ENCODE measurements at places on chromosomes 6 and 20.
A peak's percentile ranks its signal among the peaks of the same experiment; 100 is the strongest.

DNA sequence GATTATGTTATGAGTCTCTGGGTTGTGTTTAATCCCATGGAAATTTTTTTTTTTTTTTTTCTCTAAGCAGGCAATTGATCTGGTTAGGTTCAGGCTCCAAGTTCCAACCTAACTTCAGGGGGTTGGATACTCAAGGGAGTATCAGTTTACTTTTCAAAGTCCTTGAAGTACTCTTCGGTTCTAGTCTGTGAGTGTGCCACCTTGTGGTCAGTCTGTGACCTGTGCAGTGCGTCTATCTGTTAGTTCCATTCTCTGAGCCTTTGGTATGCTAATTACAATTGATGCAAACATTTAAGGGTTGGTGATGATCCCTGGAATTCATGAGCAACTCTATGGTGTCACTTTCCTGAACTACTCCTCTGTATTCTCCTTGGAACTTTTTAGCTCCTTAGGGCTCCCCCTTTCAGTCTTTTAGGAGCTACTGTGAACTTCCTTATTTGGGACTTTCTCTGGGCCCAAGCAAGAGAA is 342.0 kb downstream of the SOX4 start:
- DNase-seq: no peak

- no peak for DNase-seq
Measured at GRCh38 chr6:52304983-52305390, 20.4 kb upstream of the MCM3 start.

DNA sequence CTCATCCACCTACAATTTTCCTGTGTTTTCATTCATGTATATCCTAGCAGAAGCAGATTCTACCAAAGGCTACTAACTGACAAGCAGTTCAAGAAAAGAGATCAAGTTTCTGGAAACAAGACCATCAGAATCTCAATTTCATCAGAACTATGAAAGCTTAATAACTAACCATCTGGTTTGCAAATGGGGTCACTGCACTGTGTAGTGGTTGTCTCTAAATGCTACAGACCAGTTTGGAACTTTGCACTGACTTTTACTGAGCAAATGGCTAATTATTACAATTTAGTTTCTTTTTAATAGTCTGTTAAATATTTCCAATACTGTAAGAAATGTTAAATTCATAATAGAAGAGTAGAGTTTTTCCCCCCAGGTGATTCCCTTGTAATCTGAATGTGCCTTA is 64.5 kb downstream of the REPS1 start:
- DNase-seq: no peak

GRCh38 chr6:149922642-149923326 is at the start of gene RAET1G:
RAET1G (minus strand) TSS chr6:149923121; CDS start chr6:149923010, 111 bp downstream.
- no peak for DNase-seq

GRCh38 chr6:31702405-31702818 is 712 bp downstream of the ABHD16A start:
- DNase-seq: no peak

- no peak for DNase-seq
Measured at GRCh38 chr20:47007826-47008655, 113.4 kb downstream of the EYA2 start.

GRCh38 chr20:860891-861290 is 27.4 kb downstream of the FAM110A start:
- no peak for DNase-seq

GRCh38 chr6:46023216-46023915 is 7.7 kb upstream of the CLIC5 start:
- DNase-seq: no peak

GRCh38 chr6:71284785-71285184 is 3.8 kb upstream of the OGFRL1 start:
- no peak for DNase-seq

- peak; percentile 24 for DNase-seq
Measured at GRCh38 chr6:126033696-126034095, 47.4 kb downstream of the TRMT11 start.

DNA sequence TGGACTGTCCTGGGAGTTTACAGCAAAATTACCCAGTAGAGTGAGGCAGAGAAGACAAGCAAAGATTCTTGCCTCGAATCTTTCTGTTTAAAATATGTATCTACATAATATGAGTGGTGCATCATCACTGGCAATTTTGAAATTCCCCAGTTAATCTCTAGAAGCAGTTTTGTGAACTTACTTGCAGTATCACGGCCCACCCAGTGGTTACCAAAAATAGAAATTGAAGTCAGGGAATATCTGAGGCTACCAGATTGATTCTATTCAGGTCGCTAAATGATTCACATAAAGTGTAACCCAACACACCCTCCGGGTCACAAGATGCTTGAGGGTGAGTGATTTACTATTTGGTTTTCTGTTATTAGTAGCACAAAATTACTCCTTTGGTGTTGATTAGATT is 111.9 kb downstream of the PPP1R14C start:
- DNase-seq: no peak

- DNase-seq: no peak
Measured at GRCh38 chr20:58174708-58175280, 53.7 kb downstream of the ANKRD60 start.

- no peak for DNase-seq
Measured at GRCh38 chr6:20837189-20837588, 302.9 kb downstream of the CDKAL1 start.

GRCh38 chr20:22312744-22313346 is 271.5 kb downstream of the FOXA2 start:
- DNase-seq: no peak

DNA sequence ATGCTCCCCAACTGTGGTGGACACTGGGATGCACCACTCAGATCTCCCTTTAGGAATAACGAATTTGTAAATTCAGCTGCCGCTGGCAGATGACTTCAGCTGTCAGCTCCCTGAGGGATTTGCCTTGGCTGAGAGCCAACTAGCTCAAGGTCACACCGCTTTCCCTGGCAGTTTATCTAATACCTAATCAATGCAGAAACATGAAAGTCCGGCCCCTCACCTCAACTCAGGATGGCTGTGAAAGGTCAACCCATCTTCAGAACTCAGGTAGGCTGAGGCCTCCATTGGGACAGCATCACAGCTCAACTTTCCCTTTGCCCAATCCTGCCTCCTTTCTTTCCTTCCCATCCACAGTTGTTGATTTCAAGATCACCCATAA is 22.8 kb upstream of the SCGN start:
- DNase-seq: no peak

GRCh38 chr20:63404129-63405085 is 43.3 kb upstream of the CHRNA4 start:
- DNase-seq: no peak

DNA sequence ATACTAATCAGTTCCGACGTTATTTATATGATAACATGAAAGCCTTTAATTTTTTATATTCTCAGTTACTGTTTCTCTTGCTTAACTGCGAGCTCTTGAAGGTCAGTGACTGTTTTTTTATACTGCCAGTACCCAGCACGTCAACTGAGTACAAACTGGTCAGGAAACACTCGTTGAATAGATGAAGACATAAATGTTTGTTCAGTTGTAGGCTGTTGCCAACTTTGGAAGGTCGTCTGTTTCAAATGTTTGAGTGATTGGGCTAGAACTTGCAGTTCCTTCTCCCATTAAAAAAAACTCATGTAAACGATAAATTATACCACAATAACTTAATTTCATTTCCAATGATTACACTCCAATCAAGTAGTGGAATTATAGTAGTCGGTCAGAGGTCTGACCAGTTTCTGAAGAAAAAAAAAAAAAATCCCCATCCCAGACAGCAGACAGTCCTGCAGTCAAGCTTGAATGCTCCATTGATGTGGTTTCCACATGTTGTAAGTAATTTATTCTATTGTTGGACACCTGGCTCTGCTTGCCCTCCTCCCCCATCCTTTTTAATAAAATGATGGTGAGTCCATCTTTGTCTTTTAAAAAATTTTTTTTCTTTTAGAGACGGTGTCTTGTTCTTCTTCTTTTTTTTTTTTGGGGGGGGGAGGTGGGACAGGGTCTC is 81.1 kb downstream of the SASH1 start:
- no peak for DNase-seq

GRCh38 chr6:116373940-116374339 is 3.2 kb downstream of the DSE start:
- DNase-seq: no peak

DNA sequence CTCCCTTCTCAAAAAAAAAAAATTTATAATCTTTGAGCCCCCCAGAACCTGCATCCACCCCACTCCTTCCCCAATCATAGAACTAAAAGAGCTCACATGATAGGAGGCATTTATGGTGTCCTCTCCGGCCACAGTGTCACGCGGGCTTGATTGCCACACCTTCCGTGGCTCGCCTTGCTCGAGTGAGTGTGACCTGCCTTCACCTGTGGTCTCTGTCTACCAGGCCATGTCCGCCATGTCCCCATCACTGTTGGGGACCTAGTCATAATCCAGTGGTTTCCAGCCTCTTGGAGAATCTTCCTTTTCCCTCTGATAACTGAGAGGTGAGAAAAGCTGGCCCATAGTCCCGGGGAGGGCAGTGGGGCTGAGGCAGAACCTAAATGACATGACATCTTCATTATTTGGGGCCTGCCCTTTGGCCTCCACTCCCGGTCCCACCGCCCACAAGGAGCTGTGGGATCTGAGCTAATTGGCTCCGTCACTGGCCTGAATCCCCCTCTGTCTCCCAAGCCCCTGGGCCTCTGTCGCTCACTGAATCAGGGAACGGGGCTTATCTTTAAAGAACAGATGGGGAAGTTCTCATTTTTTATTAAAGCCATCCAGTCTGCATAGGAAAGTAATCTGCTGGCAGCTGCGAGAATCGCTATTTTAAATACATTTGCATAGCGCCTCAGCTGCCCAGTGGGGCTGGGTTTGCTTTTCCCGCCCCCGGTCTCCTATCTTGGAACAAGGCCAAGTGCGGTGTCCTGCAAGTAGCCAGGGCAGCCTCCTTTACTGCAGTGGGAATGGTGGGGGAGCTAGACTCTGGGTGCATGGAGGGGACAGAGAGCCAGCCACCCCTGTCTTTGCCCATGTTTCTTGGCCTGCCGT is 197.6 kb upstream of the PMEPA1 start:
- DNase-seq: no peak

- no peak for DNase-seq
Measured at GRCh38 chr20:47577314-47577713, 75.6 kb downstream of the NCOA3 start.

GRCh38 chr6:27558028-27558724 is 85.3 kb upstream of the ZNF184 start:
- DNase-seq: no peak

DNA sequence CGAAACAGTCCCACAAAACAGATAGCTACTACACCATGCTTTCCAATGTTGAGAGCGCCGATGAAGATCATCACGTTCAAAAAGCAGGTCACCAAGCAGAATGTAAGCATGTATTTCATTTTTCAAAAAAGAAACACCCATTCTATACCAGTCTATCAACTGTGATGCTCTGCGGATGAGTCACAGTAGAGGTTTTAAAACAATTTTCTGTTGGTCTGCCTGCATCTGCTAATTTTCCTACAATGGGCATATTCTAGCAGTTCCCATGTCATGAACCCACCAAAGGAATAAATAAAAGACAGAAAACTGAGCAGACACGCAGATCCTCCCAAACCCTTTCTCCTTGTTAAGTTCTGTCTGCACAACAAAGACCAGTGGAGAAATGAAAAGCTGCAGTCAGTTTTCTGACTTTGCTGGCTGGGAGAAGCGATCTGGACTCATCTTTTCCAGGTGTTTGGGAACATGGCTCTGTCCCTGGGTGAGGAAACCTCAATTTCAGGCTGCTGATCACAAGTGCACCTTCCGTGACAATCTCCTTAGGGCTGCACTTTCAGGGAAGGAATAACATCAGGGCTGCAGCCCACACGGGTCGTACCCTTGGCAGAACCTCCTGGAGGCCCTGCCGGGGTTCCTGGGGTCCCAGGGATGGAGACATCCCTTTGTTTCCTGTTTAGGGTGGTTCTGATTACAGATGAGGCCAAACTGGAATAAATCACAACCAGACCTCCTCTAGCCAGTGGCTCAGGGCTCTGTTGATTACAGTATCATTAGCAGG is 200.1 kb downstream of the BMP7 start:
- DNase-seq: no peak

DNA sequence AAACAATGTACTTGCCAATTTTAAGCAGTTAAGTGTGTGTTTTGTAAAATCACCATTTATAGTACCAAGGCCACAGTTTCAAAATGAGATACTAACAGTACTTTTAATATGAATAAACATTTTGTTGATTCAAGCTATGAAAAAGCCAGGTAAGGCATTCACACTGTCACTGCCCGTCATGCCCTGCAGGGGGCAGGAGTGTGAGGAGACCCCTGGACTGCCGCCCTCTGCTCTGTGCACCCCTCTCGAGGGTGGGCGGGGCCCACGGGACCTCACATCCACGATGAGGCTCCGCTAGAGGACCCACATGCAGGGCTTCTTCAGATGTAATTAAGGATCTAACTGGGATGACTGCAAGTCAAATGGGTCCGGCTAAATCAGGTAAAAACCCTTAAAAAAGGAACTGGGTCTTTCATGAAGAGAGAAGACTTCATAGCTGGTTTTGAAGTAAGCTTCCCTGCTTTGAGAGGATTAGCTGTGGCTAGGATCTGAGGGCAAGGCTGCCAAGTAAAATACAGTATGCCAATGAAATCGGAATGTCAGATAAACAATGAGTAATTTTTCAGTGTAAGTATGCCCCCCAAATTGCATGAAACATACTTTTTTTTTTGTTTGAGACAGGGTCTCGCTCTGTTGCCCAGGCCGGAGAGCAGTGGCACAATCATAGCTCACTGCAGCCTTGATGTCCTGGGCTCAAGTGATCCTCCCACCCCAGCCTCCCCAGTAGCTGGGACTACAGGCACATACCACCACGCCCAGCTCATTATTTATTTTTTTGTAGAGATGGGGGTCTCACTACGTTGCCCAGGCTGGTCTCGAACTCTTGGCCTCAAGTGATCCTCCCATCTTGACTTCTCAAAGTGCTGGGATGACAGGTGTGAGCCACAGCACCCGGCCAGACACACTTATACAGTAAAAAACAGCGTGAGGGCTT is 18.7 kb downstream of the DIDO1 start:
- no peak for DNase-seq

DNA sequence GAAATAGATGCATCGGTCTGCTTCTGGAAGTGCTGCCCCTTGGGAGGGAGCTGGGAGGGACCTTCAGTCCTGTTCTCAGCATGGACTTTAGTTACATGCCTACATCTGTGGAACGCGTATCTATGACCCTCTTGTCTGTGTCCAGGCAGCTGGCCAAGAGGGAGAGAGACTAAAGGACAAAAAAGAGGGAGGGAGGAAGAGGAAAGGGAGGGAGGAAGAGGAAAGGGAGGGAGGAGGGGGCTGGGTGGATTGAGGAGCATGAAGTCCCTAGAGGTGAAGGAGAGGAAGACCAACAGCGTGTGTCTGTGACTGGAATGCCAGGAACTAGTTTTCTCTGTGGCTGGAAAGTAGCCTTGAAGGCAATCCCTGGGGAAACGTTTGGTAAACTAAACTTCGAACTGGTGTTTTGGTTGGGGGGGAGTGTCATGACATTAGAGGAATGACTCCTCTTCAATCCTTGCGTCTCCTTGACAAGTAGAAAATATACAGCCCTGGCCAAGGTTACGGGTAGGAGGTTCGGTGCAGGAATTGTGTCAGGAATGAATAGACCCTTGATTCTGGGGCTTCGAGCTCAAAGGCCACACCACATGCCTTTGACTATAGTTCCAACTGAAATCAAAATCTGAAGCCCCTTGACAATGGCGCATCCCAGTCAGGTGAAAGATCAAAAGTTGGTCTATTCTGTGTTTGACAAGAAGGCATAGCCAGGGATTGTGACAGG is 52.0 kb upstream of the PLEKHG1 start:
- no peak for DNase-seq

- DNase-seq: no peak
Measured at GRCh38 chr6:24915641-24916040, 20.1 kb downstream of the RIPOR2 start.

GRCh38 chr20:18465536-18466200 is 1.2 kb downstream of the DZANK1 start:
- DNase-seq: no peak

GRCh38 chr6:54217018-54217417 is 91.2 kb upstream of the TINAG start:
- DNase-seq: no peak

- no peak for DNase-seq
Measured at GRCh38 chr6:19479551-19479950, 357.6 kb upstream of the ID4 start.

Data from KG1 (cell line).